ENCODE measurements at places on chromosomes 1 and 21.

GRCh38 chr1:197695961-197696360 lies 79.3 kb downstream of the DENND1B start:
- no peak for DNase-seq

- DNase-seq = no peak
Measured at GRCh38 chr21:23977971-23978370, 1629.3 kb downstream of the MRPL39 start.

GRCh38 chr1:1425753-1426495 lies 4.8 kb upstream of the ANKRD65 start:
- DNase-seq = no peak

DNA sequence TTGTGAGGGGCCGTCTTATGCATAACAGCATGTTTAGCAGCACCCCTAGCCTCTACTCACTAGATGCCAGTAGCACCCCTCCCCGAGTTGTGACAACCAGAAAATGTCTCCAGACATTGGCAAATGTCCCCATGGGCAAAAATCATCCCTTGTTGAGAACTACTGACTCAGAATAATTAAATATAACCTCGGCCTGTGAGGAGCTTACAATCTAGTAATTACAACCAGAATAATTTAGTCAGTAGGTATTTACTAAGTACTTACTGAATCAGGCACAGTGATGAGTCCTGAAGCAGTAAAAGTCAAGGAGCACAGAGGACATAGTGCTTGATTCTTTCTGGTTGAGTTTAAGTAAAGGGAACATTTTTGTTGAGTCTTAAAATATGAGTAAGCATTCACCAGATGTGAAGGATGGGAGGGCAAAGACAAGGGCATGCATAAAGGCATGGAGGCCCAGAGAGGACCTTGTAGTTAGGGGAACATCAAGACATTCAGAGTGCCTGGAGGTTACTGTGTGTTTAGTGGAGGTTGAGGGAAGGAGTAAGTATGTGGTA lies 44.1 kb upstream of the KCNQ4 start:
- no peak for DNase-seq
